ENCODE measurements at places on chromosomes 2 and 18. TPM values are rescaled to one million over a fixed set of nuclear protein-coding genes. Genes with fewer than 3 reads are reported as not detected.

The WNT10A gene
- total RNA-seq, result 2.9 TPM

The ORMDL1 gene
- 132 TPM for total RNA-seq

DNA sequence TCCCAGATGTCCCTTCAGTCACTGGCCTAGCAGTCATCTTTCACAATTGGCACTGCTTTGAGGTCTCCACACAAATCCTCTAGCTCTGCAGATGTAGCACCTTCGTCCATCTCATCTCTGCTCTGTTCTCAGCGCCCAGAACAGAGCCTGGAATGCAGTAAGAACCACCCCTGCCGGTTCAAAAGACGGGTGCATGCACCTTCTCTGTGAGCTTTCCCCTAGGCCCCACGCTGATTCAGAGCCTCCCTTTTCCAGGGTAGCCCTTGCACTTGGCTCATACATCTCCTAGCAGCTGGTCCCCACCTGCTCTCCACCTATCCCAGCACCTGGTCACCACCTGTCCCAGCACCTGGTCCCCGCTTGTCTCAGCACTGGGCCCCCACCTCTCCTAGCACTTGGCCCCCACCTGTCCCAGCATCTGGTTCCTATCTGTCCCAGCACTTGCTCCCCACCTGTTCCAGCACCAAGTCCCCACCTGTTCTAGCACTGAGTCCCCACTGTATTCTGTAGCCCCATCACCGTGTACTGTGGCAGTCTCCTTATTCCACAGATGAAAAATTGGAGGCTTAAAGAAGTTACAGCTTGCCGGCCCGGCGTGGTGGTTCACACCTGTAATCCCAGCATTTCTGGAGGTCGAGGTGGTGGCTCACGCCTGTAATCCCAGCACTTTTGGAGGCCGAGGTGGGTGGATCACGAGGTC lies 4.7 kb upstream of the KCNF1 start:
- DNase-seq, result no peak

The SERPINB3 gene
- not detected for total RNA-seq

GRCh38 chr2:85732467-85733120 lies 21.2 kb upstream of the ATOH8 start:
- DNase-seq, result no peak

The KCTD18 gene
- total RNA-seq, result 24.6 TPM
